ENCODE measurements at places on chromosomes 1 and 21.

- no peak for DNase-seq
Observed at GRCh38 chr1:177854951-177855350, 114.9 kb downstream of the SEC16B start.

DNA sequence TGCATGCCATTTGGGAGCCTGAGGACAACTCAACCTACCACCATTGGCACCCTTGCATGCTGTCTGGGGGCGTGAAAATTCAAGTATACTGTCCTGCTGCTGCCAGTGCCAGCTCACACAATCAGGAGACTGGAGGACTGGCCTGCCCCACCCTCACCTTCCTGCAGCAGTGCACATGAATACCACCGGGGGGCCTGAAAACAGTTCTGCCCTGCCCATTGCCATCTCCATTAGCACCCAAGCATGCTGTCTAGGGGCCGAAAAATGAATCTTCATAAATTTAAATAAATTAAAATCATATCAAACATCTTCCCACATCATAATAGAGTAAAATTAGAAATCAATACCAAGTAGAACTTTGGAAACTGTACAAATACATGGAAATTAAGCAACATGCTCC is 322.1 kb upstream of the TMPRSS15 start:
- no peak for DNase-seq

- DNase-seq, result no peak
Observed at GRCh38 chr1:204967451-204967850, 75.6 kb upstream of the CNTN2 start.

DNA sequence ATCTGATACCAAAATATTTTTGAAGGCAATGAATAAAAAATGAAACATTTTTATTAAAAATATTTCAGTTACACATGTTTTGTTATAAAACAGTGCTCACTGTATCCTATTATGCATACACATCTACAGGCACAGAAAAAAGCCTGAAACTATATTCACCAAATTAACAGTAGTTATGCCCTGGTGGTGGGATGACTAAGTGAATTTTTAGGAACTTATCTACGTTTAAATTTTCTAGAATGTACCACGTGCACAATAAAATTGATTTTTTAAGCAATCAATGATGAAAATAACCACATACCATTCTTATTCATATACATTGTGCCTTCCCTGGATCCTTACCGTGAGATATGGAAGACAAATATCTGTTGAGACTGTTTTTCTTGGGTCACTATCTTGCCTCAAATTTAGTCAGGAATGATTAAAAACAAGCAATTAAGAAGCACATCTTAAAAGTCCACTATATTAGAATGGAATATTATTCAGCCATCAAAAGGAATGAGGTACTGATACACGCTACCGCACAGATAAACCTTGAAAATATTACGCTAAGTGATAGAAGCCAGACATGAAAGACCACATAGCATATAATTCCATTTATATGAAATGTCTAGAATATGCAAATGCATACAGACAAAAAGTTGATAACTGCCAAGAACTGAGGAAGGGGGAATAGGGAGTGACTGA is 17.4 kb downstream of the TP53BP2 start:
- DNase-seq, result no peak

GRCh38 chr1:32650248-32650751 is at the start of gene ZBTB8OS:
Gene ZBTB8OS, minus strand, starts transcription at chr1:32650550. Its CDS starts 21 bp downstream, at chr1:32650529.
- DNase-seq, result peak; percentile 95

DNA sequence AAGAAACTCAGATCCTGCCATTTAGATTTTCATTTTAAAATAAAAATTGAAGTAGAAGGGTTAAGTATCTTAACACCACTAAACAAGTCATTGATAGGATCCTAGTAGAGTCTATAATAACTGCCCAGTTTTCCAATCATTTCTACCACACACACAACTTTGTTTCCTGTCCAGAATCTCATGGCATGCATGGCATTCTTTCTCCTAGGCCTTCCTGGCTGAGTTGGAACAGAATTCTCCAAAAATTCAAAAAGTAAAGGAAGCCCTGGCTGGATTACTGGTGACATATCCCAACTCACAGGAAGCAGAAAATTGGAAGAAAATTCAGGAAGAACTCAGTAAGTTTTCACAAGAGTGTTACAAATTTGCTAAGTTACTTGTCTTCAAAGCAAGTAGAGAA is 111.4 kb upstream of the BMP8A start:
- no peak for DNase-seq

DNA sequence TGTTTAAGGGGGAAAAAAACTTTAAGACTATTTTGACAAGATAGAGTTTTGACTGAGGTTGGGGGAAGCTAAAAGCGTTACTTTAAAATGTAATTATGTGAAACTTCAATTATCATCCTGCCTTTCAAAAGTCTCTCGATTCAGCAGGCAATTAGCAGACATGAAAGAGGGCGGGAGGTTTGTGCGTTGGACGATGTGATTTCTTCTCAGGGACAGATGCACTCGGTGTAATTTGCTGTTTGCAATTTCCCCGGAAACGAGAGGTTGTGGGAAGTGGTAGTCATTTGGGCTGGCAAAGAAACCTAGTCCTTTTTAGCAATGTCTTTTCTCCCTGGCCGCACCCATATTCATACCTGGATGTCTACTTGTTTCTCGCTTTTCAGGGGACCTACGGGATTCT is 27.1 kb downstream of the KAZN start:
- DNase-seq, result no peak

DNA sequence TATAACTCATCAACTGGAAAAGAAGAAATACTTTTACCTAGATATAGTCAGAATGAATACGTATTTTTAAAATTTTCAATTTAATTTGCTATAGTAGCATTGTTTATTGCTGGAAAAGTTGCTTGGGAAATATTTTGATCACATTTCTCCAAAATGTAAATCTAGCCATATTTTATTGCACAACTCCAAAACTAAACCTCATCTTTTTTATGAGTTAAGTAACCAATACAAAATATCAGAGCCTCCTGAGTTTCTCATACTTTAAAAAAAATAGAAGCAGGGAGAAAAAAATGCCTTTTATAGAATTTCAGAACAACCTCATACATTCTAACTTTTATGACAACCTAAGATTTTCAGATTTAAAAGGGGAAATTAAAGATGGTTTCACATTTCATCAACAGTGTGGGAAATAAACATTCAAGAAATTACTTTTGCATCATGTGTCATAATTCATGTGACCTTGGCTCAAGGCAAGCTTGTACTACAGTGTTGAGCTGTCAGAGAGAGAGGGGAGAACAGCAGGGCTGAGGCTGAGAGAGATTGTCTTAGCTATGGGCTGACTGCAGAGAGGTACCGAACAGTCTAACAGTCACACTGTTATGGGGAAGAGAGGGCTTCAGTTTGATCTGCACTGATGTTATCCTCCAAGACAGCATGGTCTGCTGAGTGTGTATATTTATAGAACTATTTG is 519.0 kb downstream of the LTN1 start:
- peak; percentile 60 for DNase-seq

DNA sequence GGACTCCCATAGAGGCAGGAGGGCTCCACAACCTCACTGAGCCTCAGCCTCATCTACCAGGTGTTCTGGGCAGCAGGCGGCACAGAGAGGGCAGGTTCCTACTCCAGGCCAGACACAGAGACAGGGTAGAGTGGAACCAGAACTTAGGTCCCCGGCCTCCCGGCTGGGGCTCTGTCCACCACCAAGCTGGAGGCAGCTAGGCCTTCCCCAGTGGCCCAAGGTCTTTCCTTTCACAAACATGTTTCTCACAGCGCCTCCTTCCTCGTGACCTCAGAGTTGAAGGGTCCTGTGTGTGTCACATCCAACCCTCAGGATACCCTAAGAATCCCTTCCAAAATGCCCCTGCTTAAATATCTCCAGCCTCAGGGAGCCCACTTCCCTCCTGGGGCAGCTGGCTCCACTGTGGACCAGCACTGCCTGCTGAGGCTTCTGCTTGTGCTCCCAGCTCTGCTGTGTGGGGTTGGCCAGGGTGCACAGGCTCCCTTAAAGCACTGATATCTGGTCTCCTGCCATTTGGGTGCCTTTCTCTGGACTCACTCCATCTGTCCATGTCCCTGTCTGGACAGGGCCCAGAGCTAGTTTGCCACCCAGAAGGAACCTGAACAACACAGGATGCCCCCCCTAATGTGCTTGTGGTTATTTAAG is 33.2 kb upstream of the MAGOH start:
- DNase-seq, result no peak

GRCh38 chr1:74772945-74773344 is 40.0 kb downstream of the TYW3 start:
- DNase-seq, result peak; percentile 14

DNA sequence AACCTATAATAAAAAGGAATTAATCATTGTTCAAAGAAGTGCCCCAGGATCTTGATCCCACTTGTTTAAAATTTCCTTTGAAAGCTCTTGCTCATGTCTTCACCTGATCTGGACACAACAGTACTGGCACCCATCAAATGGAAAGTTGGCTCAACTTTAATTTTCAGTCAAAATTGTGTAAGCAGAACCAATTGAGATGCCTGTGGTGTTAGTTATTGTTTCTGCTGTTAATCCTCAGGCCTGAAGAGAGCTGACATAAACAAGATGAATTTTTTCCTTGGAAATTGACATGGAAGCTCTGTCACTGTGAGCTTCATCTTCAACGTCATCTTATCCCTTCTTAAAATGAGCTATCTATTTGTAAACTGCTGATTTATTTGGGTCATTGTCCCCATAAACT is 88.3 kb upstream of the TNFSF4 start:
- peak; percentile 34 for DNase-seq

DNA sequence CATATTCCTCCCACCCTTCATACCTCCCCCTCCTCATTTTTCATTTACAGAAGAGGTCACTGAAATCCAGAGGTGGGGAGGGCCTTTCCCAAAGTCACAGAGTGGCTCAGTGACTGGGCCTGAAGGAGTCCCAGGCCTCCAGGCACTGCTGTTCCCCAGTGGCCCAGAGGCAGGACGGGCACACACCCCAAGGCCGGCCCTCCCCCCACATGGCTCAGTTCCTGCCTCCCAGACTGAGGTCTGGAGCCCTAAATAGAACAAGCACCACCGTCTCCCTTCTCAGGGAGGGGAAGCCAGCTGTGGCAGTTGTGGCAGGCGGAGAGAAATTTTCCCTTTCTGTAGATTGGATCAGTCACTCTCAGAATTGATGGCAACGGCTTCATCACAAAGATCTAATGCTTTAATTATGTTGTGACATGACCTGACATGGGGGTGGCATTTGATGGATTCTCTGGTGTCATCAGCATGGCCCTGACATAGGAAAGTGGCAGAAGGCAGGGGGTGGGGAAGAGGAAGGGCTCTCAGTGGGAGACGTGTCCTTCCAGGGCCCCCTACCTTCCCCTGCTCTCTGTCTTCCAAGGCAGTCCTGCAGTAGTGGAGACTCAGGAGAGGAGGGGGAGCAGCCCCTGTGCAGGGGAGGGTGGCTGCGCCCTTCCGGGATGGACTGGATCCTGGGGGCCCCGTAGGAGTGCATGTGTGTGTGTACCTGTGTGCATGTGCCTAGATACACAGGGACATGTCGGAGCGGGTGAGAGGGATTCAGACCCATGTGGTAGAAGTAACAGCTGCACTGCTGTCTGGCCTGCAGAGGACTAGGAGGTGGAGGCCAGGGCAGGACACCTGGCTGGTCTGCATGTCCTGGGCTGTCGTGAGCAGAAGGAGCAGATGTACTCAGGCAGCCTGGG is 41.2 kb upstream of the FOXO6 start:
- DNase-seq, result no peak

GRCh38 chr1:54836594-54836993 is 35.5 kb upstream of the TTC22 start:
- DNase-seq, result no peak

DNA sequence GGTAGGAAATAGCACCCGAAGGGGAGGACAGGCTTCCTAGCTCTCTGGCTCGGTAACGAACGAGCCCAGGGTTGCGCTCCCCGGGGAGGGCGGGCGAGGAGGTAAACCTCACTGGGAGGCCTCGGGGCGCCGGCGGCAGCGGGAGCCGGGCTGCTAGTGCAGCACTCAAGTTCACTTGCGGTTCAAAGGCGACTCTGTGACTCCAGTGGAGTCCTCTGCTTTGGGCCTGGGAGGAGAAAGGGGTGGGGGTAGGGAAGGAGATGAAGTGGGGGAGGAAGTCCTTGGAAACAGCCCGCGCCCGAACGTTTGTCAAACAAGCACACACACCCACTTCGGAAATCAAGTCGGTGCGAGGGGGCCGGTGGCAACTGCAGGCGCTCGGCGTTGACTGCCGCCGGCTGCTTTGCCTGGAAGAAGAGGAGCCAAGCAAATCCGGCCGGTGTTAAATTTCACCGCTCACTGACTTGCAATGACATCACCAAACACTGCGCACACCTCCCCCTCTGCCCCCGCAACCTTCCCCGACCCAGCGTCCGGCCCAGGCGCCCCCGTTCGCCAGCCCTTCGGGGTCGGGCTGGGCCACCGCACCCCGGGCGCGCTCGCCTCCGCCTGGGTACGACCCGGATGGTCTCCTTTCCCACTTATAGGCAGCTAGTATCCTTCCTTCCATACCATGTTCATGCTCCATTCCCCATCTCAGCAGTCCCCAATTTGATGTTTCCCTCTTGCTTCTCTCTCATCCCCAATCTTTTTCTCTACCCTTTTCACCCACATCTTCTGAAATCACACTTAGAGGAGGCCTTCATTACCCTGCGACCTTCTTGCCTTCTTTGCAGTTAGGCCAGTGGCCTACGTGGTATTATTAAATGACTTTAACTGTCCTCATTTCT is at the start of gene COL24A1:
TSS of gene COL24A1 (minus strand) at position 207 of the 890 bp plus-strand sequence. CDS start 376 bp downstream, outside the sequence.
- peak; percentile 38 for DNase-seq

GRCh38 chr1:63103682-63104081 is 218.7 kb upstream of the FOXD3 start:
- DNase-seq, result no peak

GRCh38 chr21:45241357-45241756 is 46.3 kb downstream of the POFUT2 start:
- no peak for DNase-seq

DNA sequence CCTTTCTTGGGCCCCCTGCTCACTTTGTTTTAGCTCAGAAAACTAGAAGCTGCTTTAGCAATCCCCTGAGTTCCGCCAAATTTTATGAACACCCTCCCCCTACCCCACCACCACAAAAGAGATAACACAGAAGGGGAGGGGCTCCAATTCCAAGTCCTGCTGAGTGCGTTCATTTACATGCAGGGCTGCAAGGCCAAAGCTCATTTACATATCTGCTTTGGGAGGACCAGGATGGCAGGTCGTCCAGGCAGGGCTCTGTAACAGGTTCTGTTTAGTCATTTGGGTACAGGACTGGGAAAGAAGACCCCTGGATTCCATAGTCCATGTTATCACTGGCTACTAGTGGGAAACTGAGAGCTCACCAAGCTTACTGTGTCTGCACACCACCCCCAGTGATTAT is 35.9 kb upstream of the KIF21B start:
- no peak for DNase-seq

DNA sequence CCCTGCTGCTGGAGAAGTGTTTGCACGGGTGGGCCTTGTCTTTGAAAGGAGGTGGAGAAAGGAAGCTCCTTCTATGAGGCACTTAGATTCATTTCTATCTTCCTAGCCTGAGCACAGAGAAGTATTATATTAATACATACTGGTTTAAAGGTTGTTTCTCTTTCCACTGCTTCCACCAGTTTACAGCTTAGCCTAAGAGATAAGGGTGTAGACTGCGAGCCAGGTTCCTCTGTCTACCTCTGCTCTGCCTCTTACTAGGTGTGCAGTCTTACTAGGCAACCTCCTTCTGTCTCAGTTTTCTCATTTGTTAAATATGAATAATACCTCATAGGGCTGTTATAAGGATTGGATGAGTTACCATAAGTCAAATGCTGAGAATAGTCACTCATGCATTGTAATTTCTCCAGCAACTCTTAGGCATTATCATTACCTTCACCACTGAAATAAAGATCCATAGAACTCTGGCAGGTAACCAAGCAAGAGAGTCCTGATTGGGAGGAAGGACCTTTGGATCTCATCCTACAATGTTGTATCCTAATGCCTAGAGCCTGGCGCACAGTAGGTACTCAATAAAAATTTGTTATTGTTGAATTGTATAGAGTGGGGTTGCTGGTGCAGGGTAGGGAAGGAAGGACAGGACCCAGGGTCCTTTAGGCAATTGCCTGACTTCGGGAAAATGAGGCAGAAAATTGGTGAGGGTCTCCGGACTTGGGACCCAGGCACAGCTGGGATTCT is 95.1 kb downstream of the TBX19 start:
- DNase-seq, result no peak

Data from cardiac fibroblast (primary cell).